ENCODE measurements at places on chromosomes 6 and 20. TPM values are rescaled to one million over a fixed set of nuclear protein-coding genes. Genes with fewer than 3 reads are reported as not detected.

The PAQR8 gene
- total RNA-seq, result 7.8 TPM

The LAMA4 gene
- 465 TPM for total RNA-seq

The SLC22A7 gene
- not detected for total RNA-seq

The GNAS-AS1 gene
- 0.22 TPM for total RNA-seq

The WFDC8 gene
- not detected for total RNA-seq

- DNase-seq, result no peak
Observed at GRCh38 chr6:50187351-50187921, 137.7 kb upstream of the DEFB112 start.

GRCh38 chr20:43975096-43975768 is 60.6 kb downstream of the TOX2 start:
- DNase-seq, result no peak

- no peak for DNase-seq
Observed at GRCh38 chr20:3839328-3839727, 7.3 kb upstream of the MAVS start.

DNA sequence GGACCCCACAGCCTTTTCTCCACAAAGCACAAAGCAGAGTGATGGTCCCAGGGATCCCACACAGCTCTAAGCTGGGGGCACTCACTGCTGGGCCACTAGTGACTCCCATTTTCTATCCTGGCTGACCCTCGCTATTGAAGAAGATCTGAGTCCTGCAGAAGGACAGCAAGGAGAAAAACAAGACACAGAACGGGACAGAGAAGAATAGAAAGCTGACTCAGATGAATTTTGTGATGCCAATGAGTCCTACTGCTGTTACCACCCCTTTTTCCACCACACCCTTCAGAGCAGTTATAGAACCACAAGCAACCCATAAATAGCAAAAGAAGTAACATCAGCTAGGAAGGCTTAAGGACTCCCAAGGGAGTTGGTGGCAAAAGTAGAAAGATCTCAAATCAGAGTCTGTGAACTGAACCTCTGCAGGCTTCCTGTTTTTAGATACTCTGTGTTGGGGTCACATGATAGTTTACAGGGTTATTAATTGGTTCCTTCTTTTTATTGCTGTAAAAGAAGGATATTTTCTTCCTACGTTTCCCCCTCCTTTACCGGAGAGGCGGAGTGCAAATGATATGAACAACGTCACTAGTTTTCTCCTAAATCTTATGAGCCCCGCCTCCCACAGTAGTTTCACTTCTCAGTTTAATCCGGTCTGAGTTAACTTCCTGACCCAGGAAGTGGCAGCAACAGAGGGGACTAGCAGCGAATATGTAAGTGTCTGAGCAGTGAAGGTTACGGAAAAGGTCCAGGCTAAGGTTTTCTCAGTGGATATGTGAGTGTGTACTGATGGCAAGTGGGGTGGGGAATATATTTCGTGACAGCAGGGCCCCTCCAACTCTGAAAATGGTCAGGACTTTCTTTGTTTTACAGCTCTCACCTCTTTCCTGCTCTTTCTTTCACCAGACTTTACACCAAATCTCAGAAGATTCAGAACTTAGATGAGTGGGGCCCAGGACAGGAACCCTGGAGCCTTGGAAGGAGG is at the start of gene TRIM38:
TSS of gene TRIM38 (plus strand) at position 654 of the 979 bp plus-strand sequence. CDS start 3,721 bp downstream, outside the sequence.
- DNase-seq, result peak; percentile 94

DNA sequence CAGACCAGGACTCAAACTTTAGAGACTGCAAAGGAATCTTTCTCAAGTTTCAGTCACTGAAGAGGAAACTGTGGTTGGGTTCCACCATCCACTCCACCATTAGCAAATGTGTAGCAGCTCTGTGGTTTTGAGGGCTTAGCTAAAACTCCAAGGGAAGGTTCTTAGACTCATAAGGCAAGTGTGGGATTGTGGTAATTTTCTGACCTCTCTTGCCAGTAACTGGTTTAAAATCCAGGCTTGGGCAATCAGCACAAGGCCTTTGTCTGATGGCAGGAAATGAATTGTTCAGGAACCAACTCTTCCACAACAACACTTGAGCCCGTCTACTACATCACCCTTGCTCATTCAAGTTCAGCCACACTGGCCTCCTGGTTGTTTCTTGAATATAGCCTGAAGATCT is 68.6 kb upstream of the FBXL4 start:
- DNase-seq, result peak; percentile 55

GRCh38 chr20:4625687-4626086 is 96.0 kb upstream of the PRND start:
- peak; percentile 12 for DNase-seq

DNA sequence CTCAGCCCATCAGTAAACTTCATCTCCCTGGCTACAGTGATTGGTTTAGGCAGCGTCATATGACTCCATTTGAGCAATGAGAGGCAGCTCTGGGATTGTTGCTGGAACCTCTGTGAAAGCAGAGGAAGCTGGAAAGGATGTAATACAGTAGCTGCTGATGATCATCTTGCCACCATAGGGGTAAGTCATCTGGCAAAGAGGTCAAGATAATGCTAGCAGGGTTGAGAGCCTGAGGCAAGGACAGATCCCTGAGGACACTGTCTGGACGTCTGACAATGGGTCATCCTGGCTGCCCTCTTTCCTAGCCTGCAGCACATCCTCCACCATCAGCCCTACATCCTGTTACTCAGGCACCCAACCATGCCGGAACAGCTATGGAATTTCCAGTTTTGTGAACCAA is 25.5 kb upstream of the FKBP1A start:
- peak; percentile 38 for DNase-seq

DNA sequence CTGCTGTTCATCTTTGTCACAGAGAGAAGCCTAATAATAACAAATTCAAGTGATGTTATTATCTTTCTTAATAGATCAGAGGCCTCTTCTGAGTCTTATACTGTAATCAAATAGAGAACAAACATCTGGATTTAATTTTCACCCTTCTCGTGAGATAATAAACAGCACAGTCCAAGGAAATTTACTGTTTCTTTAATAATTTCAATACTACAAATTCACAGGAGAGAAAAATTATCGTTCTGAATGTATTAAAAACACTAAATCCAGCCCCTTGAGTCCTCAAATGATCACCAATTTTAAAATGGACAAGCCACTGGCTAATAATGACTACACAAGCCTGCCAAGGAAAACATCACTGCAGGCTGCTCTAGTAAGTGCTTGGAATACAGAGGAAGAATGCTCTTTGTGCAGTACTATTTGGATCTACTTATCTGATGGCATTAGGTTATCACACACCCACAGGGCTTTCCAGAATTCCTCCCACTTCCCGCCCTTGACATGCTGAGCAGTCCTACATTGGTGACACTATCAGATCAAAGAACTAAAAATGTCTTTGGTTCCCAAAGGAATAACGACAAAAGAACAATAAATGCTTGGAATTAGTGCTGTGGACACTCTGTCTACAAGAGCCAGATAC is 38.1 kb downstream of the SYNE1 start:
- no peak for DNase-seq

GRCh38 chr6:11755725-11756124 is 22.9 kb downstream of the ADTRP start:
- no peak for DNase-seq

GRCh38 chr6:79353226-79353625 is 118.7 kb upstream of the HMGN3 start:
- no peak for DNase-seq

DNA sequence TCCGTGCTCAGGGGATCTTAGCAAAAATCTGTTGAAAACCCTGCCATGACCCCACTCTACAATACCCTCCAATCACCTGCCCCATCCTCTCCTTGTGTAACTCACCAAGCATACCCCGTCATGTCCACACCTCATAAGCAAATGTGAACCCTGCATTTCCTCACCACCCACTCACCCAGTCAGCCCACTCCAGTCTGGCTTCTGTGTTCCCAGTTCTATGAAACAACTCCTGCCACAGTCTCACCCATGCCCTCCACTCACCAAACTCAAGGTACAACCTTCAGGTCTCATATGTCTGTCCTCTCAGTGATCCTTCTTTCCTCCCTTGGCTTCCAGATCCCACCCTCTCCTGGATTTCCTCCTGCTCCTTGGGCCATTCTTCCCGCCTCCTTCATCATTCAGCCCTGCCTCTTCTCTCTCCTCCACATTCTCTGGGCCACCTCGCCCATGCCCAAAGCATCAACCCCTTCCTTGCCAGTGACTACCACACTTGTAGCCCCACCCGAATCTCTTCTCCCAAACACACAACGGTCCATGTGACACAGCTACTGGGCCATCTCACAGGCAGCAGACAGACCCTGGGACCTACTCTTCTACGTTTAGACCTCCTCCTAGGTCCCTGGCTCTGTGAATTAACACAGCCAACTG is 8.8 kb downstream of the DDRGK1 start:
- no peak for DNase-seq

- no peak for DNase-seq
Observed at GRCh38 chr20:9531581-9531980, 17.2 kb downstream of the LAMP5 start.

GRCh38 chr20:18645851-18646250 is 58.0 kb downstream of the DTD1 start:
- no peak for DNase-seq

- no peak for DNase-seq
Observed at GRCh38 chr6:136225496-136225895, 24.6 kb downstream of the MTFR2 start.

DNA sequence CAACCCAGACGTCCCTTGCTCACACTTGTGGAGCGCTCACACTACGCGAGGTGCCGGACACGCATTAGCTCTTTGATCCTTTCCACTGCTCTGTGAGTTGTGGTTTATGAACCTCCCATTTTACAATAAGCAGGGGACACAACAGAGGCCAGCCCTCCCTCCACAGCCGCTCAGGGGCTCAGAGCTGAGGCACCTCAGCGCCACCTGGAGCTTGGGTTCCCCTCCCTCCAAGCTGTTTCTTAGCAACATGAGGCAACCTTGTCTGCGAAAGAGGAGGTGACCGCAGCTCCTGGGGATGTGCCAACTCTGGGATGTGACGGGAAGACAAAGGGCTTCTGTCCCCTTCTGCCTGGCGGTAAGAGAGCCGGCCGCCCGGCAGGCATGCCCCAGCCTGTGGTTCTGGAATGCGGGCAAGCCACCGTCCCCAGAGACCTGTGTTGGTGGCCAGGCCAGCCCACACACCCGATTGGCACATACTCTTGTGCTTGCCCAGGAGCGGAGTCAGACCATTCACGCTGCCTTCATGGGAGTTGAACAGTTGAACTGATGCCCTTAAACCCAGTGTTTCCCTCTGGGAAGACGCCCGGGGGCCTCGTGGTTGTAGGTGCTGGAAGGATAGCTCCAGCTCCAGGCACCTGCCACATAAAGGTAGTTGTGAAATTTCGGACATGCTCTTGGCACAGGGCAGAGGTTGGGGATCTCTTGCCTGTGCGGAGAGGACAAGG is 44.5 kb downstream of the RBM38 start:
- DNase-seq, result peak; percentile 24

DNA sequence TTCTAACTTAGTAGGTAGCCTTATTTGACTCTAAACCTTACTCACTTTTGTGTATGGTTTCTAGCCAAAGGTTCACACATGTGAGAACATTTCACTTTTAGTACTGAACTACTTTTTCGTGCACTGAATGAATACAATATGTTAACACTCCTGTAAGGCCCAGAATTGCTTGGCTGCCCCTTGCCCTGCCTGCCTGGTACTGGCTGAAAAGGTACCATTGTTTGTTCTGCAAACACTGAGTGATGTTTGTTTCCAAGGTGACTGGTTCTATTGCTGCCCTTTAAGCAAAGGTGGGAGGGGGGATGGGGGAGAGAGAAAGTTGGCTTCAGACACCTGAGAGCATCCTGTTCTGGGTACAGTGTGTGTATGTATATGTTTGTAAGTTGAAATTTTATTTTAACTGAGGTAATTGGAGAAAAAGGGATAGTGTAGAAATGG is 31.2 kb downstream of the RREB1 start:
- DNase-seq, result no peak

DNA sequence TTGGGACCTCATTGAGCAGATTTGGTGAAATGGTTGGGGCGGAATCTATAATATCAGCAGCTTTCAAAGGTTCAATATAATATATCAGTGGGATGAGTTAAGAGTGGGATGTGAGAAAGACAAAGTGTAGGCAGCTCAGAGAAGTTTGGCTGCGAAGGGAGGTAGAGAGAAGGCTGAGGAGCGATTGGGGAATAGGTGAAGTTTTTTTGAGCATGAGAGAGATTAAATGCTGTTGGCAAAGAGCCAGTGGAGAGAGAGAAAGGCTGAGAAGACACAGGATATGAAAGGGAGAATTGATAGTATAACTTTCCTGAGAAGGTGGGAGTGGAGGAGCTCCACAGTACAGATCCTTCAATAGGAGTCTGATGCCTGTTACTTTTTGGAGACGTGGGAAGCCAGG is 12.1 kb upstream of the SERINC3 start:
- no peak for DNase-seq

- no peak for DNase-seq
Observed at GRCh38 chr20:6044115-6044514, 9.7 kb downstream of the LRRN4 start.

- DNase-seq, result no peak
Observed at GRCh38 chr6:52400313-52401041, 19.7 kb upstream of the EFHC1 start.

GRCh38 chr6:135710042-135710441 is 141.5 kb upstream of the PDE7B start:
- DNase-seq, result no peak

DNA sequence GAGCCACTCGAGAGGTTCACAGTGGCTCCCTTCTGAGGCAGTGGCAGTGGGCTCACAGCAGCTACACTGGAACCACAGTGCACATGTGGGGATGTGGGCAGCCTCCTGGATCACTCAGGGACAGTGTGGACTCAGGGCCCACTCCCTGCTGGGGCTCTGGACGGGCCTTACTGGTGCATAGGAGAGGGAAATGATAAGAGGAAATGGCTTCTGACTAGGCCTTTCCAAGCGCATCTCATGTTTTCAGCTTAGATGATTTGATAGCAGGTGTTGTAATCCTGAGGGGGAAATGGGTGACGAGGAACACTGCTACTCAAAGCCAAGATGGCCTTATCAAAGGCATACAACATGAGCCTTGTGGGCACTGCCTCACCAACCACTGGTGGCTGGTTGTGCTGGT is 44.0 kb downstream of the PANK2 start:
- DNase-seq, result no peak

- no peak for DNase-seq
Observed at GRCh38 chr6:16184551-16184950, 53.8 kb upstream of the GMPR start.

DNA sequence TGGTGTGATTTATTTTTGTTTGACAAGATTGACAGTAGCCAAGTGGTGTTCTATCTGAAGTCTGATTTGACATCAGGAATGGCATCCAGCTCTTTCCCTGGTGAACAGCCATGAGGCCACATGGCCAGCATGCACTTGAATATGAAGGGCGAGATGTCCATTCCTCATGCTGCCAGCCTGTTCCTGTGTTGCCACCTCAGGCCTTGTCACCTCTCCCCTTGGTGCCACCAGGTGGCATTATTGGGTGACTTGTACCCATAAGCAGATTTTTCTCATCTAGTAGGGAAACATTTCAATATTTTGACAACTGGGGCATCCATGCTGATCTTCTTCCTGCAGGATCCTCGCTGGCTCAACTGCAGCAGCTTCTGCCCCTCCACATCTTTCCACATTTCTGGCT is 199.1 kb downstream of the ERMARD start:
- peak; percentile 27 for DNase-seq

DNA sequence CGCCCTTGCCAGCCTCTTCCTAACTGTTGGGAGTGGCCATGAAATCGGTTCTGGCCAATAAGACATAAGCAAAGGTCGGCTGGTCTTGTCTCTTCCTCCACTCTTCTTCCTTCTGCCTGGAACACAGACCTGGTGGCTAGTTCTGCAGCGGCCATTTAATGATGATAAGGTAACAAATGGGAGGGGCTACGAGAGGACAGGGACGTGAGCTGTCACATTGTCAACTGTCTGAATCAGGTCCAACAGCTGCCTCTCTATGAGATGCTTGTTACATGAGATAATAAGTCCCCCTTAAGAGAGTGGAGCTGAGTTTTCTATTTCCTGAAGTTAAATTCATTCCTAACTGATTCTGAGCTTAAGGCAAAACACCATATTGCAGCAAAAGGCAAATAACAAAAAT is 12.5 kb upstream of the TMEM242 start:
- DNase-seq, result no peak
